ENCODE measurements at places on chromosomes 3 and 15.
A peak's percentile ranks its signal among the peaks of the same experiment; 100 is the strongest.

- no peak for DNase-seq
Measured at GRCh38 chr15:63054281-63054683, 11.7 kb downstream of the TPM1 start.

GRCh38 chr3:33067484-33067883 is 29.5 kb downstream of the GLB1 start:
- no peak for DNase-seq

DNA sequence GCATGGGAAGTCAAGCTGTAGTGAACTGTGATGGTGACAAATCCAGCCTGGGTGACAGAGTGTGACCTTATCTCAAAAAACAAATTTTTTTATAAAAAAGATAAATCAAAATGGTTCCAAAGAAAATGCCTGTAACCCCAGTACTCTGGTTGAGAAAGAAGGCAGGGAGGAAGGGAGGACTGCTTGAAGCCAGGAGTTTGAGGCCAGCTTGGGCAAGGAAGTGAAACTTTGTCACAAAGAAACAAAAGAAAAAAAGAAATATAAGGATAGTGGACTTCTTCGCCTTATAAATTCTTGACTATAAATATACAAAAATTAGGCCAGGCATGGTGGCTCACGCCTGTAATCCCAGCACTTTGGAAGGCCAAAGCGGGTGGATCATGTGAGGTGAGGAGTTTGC is 34.1 kb downstream of the SMARCC1 start:
- DNase-seq, result no peak

- no peak for DNase-seq
Measured at GRCh38 chr3:75171630-75172230, 492.4 kb upstream of the FRG2C start.

- no peak for DNase-seq
Measured at GRCh38 chr3:98596541-98597500, 3.4 kb upstream of the CPOX start.

DNA sequence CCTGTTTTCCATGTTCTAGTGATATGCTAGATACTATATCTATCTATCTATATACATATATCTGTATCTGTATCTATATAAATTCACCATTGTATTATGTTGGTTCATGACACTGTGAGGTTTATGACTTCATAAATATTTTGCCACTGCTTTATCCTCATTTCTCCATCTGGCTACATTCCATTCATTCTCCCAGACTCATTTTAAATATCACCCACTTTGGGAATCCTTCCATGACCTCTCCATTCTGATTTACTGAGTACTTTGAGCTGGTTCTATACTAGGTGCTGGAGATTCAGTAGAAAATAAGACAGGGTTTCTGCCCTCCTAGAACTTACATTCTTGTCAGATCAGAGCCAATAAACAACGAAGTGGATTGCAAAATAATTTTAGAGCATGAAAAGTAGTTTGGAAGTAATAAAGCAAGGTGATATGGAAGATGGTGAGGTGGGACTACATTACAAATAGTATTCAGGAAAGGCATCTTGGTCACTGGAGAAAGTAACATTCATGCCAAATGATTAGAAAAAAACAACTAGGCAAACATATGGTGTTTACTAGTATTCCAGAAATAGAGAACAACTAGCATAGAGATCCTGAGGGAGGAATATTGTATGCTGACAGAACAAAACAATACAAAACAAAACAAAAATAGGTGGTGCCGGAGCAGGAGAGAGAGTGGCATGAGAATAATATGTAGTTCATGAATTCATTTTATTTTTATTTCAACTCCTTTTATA is 11.6 kb upstream of the PLSCR4 start:
- no peak for DNase-seq

DNA sequence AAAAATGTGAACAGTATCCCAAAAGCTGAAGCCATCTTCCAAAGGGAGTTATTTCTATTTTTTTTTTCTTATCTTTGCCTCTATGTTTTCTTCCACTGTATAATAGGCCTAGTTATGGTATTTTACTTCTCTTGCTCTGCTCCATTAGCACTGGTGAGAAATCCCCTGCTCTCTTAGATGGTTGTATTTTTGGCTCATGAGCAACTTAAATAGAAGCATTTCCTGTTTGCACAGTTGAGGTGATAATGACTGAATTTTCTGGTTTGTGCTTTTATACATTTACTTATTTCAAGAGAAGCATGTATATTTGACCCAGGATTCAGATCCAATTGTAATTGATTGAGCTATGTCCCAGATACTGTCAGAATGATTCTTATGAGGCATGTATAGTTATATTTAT is 61.6 kb upstream of the CD200R1L start:
- no peak for DNase-seq

DNA sequence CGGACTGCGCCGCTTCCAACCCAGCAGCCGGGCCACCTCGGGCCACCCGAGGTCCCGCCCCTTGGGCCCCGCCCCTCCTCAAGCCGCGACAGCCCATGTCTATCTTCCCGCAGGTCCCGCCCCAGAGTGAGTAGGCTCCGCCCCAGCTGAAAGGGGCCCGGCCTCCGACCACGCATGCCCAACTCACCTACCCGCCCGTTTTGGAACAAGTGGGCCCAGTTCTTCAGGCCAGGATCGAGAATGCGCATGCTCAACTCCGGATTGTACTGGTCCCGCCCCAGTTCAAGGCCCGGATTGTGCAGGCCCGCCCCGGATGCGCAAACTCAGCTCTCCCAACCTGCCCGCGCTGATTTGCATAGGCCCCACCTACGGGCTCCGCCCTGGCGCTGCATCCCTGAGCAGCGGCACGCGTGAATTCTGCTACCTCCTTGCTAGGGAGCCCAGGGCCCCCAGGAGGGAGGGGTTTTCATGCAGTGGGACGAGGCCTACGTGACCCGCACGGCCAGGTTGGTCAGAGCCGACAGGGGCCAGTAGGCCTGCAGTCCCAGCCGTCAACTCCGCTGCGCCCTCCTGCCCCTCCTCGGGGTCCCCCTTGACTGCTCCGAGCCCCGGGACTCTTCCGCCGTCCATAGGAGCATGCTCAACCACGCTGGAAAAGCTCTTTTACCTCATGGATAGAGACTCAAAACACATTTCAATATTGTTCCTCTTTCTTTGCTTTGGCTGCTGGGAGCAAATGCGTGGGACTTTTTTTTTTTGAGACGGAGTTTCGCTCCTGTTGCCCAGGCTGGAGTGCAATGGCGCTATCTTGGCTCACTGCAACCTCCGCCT is at the start of gene PFKFB4:
Gene PFKFB4, minus strand, starts transcription at position 8 of the 831 bp plus-strand sequence. CDS start 26 bp downstream, outside the sequence.
- DNase-seq, result peak; percentile 100

- DNase-seq, result no peak
Measured at GRCh38 chr3:16366581-16366980, 101.6 kb downstream of the OXNAD1 start.

DNA sequence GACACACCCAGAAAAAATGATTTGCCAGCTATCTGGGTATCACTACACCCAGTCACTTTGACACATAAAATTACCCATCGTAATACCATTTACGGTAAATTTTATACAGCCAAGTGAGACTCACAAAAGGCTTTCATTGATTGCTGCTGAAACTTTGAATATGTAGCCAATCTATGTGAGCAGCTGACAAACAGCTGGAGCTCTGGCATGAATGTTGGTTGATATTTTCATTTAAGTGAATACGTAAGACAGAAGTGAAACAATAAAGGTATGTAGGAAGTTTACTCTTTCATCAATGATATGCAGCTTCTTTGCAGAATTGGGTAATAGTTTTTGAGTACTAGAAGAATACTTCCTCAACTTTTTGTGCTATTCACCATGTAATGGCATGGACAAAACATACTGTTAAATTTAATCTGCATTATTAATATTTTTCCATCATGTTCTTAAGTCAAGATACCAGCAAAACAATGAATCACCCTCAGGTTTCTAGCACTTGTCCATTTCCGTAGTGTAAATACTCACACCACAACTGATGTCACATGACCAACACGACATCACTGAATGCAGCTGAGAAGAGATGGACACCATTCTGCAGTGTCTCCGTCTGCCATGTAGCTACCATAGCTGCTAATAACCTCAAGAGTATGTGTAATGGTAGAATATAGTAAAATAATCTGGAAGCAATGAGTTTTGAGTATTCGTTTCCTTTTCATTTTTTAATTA is 205.9 kb upstream of the HES1 start:
- no peak for DNase-seq
